Activated CD4-positive, alpha-beta memory T cell treated with anti-CD3 and anti-CD28 coated beads for 36 hours (primary cell): ENCODE measurements at places on chromosomes 11 and 22. TPM values are rescaled to one million over a fixed set of nuclear protein-coding genes. Genes with fewer than 3 reads are reported as not detected.

Gene PLEKHA7
- 5.1 TPM for total RNA-seq

Gene C11orf42
- not detected for total RNA-seq

Gene A4GALT
- total RNA-seq = not detected

Gene DDTL
- 2.0 TPM for total RNA-seq

Gene XKR3
- total RNA-seq = not detected

Gene EXPH5
- 1.8 TPM for total RNA-seq

Gene CARNS1
- 3.3 TPM for total RNA-seq

Gene ANGPTL5
- not detected for total RNA-seq

Gene TMA7B
- 1.1 TPM for total RNA-seq

Gene MMP12
- total RNA-seq = not detected

Gene C22orf15
- total RNA-seq = 0.90 TPM

Gene CCDC157
- 2.9 TPM for total RNA-seq

Gene SLC35E4
- 5.2 TPM for total RNA-seq

Gene PATE1
- not detected for total RNA-seq

Gene MPPED2
- total RNA-seq = not detected

Gene FUT4
- total RNA-seq = 3.6 TPM

Gene LYVE1
- not detected for total RNA-seq

Gene GTSE1
- 42.6 TPM for total RNA-seq

Gene DLAT
- 39.0 TPM for total RNA-seq

Gene KRTAP5-8
- not detected for total RNA-seq

Gene MS4A4A
- not detected for total RNA-seq

Gene CRYAB
- not detected for total RNA-seq

Gene FAM118B
- total RNA-seq = 8.0 TPM

Gene OR52B4
- total RNA-seq = not detected

Gene OR51M1
- not detected for total RNA-seq

Gene KDM4D
- total RNA-seq = 1.4 TPM

Gene MRPL23
- total RNA-seq = 119 TPM

Gene SCGB2A2
- total RNA-seq = not detected

Gene SAA4
- not detected for total RNA-seq

Gene NLRP14
- not detected for total RNA-seq

Gene DBX1
- not detected for total RNA-seq

Gene APOA4
- not detected for total RNA-seq

Gene MRGPRX4
- total RNA-seq = not detected

Gene EFCAB6
- total RNA-seq = 0.29 TPM

Gene CDC42BPG
- 0.69 TPM for total RNA-seq

Gene ZP1
- total RNA-seq = not detected

Gene MUC5AC
- not detected for total RNA-seq

Gene OR4D5
- total RNA-seq = not detected

Gene C1QTNF5
- not detected for total RNA-seq

Gene OR52D1
- not detected for total RNA-seq

Gene CLP1
- 15.2 TPM for total RNA-seq

Gene DNAJC4
- 22.5 TPM for total RNA-seq

Gene HTR3A
- total RNA-seq = not detected

Gene OLFML1
- total RNA-seq = not detected

Gene OR5AS1
- not detected for total RNA-seq

Gene NLRP6
- 0.99 TPM for total RNA-seq

Gene ESAM
- 0.64 TPM for total RNA-seq

Gene NFAM1
- total RNA-seq = 0.15 TPM

Gene CRYBB3
- total RNA-seq = 0.43 TPM

Gene SYCE3
- total RNA-seq = 1.0 TPM

Gene DEFB131B
- total RNA-seq = not detected

Gene ACRV1
- total RNA-seq = not detected

Gene SLC5A1
- total RNA-seq = not detected

Gene NXPE2
- not detected for total RNA-seq

Gene RASL10A
- 0.62 TPM for total RNA-seq
